ENCODE measurements at places on chromosomes 12 and 14.

DNA sequence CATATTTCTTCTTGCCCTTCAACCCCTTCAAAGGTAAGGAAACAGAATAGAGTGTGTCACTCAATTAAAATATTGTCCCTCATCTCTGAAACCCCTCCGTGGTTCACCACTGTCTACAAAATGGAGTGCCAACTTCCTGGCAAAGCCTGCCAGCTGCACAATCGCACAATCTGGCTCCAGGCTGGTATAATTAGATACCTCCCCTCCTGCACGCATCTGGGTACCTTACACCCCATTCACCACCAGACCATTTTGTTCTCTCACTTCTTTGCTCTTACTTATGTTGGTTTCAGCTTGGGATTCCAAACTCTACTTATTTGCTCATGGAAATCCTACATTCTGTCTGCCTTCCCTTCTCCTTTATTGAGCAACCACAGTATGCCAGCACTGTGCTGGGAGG lies 314.9 kb downstream of the NUAK1 start:
- DNase-seq, result no peak

- no peak for DNase-seq
Measured at GRCh38 chr12:53055471-53056266, 5.8 kb downstream of the TNS2 start.

GRCh38 chr12:74537126-74537706 lies 419 bp upstream of the ATXN7L3B start:
- DNase-seq, result peak; percentile 15

DNA sequence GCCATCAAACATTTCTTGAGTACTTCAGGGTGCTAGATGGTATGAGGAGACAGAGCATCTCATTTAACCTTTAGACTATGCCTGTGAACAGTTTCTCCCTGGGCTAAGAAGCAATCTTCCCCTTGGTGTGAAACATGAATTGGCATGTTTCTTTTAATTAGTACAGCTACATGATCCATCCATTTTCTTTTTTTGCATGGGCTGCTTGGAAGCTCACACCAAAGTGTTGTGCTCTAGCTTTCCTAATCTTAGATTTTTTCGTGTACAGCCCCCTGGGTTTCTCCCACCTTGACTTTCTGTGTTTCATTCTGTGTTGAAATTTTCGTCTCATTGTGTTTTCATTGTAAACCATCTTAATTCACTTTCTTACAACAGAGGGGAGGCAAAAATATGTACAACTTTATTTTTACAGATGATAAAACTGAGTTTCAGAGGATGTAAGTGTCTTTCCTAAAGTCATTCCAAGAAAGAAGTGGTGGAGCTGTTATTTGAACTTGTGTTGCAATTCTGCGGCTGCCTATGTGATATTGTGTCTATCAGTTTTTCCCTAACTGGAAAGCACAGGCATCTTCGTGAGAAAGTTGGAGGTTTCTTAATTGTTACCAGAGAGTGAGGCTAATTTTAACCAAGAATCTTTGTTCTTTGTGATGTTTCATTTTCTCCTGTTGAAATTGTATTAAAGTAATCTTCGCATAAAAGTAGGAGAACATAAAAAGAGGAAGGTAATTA lies 64.5 kb downstream of the DAAM1 start:
- DNase-seq, result no peak

GRCh38 chr12:25962932-25963525 lies 4.5 kb downstream of the RASSF8 start:
- no peak for DNase-seq

DNA sequence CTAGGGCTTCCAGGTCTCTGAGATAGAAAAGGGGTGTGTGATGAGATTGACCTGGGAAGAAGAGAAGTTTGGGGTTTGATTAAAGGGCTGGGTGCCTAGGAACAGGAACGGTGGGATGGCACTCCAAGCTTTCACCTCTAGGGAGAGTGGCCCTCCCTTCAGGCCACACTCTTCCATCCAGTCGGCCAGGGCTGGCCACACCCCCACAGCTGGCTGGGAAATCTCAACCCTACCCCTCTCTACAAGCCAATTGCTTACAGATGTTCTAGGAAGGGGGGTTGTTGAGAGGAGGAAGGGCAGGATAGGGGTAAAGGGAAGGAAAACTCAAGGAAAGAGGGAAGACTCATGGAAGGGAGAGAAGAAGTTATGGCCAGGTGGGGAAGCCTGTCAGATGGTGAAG lies 6.6 kb upstream of the ITGA5 start:
- no peak for DNase-seq

DNA sequence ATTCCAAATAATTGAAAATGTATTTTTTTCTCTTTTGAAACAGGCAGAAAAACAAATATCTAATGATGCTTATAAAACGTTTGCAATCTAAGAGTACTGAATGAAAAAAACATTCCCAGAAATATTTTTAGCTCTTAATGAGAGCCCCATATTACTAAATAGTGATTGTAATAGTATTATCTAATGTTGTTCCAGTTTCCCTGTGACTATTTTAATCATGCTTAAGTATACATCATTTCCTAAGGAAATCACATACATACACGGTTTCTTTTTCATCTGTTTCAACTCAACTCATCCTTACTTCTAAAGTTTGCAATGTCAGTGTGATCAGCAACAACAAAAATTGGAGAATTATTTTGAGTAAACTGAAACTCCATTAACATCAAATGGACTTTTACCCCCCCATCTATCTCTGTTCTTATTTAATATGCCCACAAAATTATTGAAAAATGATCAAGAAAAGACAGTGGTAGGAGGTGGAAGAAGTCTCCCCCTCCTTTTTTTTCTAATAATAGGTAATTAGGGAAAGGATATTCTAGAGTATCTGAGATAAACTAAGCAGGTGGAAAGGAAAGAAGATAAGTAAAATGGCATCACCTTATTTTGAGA lies 530.1 kb upstream of the ATP2B1 start:
- DNase-seq, result no peak

- no peak for DNase-seq
Measured at GRCh38 chr12:92582475-92582874, 120.3 kb upstream of the PLEKHG7 start.

GRCh38 chr12:5588176-5588575 lies 156.3 kb downstream of the NTF3 start:
- no peak for DNase-seq

DNA sequence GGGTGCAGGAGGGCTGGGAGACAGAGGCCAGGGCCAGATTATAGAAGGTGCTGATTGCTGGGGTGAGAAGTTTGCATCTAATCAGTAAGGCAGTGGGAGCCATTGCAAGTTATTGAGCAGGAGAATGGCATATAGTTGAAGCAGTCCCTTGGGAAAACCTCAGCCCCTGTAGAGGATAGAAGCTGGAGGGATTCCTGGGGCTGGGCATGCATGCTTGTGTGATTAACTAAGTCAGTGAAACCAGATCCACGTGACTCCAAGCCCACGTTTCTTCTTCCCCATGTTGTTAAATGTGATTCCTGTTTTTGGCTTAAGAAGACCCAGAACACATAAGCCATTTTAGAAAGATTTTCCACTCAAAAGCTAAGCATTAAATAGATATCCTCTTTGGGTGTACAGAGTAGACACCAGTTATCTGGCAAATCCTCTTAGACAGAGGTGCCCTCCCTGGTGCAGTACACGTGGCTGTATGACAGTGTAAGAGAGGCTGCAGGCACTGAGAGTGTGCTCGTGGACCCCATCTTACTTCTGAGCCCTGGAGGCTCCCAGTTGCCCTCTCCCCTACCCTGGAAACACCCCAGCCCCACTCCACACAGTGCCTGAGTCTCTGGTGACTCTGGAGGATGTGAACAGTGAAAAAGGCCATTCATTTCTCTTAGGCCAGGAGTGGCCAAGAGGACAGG lies 3.2 kb downstream of the C14orf132 start:
- no peak for DNase-seq

DNA sequence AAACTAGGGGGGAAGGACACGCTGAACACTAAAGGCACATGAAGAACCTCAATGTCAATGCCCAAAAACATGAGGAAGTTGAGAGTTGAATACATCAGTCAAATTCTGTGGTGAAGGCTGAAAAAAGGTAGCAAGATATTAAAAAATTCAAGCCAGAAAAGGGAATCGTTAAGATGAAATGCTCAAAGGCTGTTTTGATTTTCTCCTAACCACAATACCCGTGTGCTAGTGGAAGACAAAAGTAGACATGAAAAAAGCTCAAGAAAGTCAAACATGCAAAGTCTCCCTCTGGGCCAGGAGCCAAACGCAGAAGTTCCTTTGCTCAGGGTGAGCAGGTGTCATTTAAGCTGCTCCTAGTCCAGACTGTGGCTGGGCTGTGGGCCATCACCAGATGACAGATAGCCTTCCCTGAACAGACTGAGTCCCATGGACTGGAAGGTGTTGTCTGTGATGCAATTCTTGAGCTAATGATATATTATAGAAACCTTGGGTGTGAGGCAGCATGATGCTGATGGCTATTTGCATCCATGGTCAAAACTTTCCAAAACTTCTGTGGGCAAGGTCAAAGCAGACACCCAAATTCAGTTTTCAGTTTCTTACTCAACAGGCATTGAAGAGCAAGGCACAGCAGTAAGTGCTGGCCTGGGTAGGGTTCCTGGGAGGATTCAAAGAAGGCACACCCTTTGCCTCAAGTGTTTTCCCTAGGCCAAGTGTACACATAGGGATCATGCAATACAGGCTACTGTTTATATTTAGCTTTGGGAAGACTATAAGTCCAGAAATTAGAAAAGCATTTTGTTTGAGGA lies 81.6 kb downstream of the MYRFL start:
- no peak for DNase-seq

DNA sequence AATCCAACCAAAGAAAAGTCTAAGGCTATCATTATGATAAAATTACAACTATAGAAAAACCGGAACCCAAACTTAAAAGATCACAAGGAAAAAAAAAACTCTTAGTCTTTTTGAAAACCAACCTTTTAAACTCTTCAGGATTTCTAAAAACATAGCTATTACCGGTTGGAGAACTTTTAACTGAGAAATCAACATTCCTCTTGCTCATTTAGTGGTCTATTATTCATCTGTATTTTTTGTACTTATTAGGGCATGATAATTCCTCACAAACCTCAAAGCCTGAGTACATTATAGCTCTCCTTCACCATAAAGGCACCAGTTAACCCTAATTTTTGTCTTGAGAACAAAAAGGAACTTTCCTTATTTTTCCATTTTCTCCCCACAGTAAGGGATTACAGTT lies 10.4 kb downstream of the LUM start:
- DNase-seq, result no peak

DNA sequence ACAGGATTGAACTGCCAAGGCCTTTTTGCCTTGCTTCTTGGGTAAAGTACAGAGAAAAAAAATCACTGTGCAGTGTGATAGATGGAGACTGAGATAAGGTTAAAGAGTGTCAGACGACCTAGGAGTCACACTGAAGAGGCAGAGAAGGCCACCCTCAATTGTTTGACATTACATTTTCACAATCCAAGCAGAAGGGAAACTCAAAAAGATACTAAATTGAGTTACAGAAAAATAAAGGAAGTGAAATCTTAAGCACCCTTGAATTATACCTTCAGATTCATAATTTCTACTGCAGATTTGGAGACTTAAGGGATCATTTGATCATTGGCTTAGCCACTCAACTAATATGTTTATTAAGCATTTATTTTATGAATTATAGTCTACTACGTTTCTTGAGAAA lies 97.1 kb downstream of the MYF5 start:
- DNase-seq, result no peak

- DNase-seq, result no peak
Measured at GRCh38 chr12:64039281-64039871, 182.7 kb downstream of the KICS2 start.

DNA sequence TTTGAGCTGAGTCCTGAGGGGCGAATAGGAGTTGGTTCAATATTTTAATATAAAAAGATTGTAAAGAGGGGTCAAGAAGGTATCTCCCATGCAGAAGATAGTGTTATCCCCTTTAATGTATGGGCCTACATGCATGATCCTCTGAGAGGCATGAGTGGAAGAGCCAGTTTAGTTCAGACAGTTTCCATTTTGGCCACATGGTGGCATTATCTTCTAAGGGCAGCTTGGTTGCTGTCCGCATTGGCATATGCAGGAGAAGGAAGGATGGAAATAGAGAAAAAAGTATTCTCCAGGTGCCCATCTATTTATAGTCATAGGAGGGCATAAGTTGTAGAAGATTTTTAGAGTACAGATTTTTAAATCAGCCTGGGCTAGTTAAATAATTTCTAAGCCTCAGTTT lies 5.4 kb downstream of the SAMD4A start:
- DNase-seq, result no peak

DNA sequence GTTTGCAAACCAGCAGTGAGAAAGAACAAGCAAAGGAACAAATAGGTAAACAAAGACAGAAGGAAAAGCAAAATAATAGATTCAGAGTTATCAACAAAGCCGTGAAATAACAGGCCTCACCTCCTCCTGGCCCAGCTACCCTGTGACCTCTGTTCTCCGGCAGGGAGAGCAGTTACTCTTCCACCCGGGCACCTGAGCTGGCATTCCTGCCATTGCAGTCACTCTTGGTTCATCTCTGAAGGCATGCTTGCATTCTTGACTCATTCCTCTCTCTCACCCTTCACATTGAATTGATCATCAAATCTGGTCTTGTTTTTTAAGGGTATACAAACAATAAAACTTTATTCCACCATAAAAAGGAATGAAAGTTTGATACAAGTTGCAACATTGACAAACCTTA lies 95.1 kb downstream of the TTC8 start:
- no peak for DNase-seq

DNA sequence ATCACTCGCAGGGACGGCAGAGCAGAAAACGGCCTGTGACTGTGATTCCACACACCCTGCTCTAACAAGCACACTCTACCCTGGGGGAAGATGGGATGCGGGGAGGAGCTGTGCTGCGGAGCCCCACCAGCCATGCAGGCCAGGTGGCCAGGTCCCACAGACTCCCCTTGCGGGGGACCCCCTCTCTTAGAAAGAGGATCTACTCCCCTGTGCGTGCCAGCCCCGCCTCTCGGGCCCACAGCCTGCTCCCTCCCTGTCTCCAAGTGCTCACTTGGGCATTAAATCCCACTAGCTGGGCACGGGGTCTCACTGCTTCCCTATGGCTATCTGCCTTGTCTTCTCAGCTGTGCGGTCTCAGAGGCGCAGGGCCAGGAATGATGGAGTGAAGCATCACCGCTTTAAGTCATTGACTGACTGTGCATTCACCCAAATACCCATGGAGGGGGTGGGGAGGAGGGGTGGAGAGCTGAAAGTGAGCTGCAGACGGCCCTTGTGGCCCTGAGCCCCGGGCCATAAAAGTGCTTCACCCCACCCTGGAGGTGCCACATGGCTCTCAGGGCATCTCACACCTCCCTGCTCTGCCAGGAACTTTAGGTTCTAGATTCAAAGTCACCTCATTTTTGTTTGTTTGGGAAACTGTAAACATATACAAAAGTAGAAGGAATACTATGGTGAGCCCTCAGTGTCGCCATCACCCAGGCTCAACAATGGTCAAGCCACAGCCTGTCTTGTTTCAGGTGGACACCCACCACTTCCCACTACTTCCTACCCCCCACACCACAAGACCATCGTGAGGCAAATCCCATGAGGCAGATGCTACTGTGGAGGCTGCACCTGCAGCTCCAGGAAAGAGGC lies 9.4 kb downstream of the STX2 start:
- no peak for DNase-seq

GRCh38 chr12:124626971-124627411 lies 59.6 kb upstream of the NCOR2 start:
- DNase-seq, result no peak

- DNase-seq, result no peak
Measured at GRCh38 chr14:30607156-30607780, 14.9 kb upstream of the SCFD1 start.

GRCh38 chr12:103623716-103624115 lies 36.6 kb downstream of the STAB2 start:
- DNase-seq, result no peak

All from GM19239 (cell line).